Iris pigment epithelial cell (primary cell): ENCODE measurements at places on chromosomes 1 and 21.

GRCh38 chr1:113930499-113931161 is 1.5 kb downstream of the HIPK1 start:
- peak; percentile 83 for DNase-seq

DNA sequence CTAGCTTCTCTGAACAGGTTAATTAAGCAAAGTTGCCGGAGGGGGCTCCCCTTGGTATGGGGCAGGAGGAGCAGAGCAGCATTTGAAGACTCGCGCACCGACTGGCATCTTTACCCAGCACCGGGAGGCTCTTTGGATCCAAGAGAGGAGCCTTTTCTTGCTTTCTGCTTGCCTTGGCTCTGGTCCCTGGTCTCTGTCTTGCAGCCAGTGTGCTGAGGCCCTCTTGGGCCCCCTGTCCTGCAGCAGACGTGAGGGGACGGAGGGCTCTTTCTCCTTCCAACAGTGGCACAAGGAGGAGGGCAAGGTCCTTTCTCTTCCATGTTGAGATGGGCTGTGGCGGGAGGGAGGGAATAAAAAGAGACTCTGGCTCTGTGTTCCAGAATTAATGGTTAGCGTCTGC is 45.6 kb downstream of the ZBTB18 start:
- no peak for DNase-seq

- no peak for DNase-seq
Observed at GRCh38 chr1:219537223-219537631, 75.7 kb downstream of the ZC3H11B start.

- peak; percentile 79 for DNase-seq
Observed at GRCh38 chr1:236523704-236524141, at the start of gene LGALS8. Gene LGALS8, plus strand, starts transcription at chr1:236523982. Its CDS starts 2,089 bp downstream, at chr1:236526071.

DNA sequence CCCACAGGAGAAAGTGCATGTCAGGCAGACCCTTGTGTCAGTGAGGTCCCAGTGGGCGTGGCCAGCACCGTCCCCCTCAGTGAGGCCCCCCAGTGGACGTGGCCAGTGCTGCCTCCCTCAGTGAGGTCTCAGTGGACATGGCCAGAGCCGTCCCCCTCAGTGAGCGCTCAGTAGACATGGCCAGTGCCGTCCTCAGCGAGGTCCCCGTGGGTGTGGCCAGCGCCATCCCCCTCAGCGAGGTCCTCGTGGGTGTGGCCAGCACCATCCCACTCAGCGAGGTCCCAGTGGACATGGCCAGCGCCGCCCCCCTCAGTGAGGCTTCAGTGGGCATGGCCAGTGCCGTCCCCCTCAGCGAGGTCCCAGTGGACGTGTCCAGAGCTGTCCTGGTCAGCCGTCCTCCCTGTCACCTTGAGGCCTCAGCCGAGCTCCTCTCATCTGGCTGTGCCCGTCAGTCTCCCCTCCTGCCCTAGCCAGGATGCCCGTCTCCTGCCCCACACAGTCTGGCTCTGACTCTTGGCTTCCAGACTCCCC is 35.5 kb downstream of the PDE9A start:
- DNase-seq = no peak

DNA sequence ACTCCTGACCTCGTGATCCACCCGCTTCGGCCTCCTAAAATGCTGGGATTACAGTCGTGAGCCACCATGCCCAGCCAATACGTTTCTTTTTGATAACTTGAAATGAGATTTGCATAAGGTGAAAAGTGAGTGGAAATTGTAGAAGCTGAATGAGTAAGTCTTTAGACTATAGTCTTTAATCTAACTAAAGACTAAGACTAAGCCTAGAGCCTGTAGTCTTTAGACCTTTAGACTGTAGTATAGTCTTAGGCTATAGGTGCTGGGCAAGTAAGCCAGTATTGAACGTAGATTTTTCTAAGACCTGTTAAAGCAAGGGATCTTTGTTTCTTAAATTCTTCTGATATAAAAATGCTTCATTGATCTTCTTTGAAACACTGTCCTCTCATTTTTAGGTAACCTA is 12.1 kb downstream of the PPP2R5A start:
- no peak for DNase-seq

DNA sequence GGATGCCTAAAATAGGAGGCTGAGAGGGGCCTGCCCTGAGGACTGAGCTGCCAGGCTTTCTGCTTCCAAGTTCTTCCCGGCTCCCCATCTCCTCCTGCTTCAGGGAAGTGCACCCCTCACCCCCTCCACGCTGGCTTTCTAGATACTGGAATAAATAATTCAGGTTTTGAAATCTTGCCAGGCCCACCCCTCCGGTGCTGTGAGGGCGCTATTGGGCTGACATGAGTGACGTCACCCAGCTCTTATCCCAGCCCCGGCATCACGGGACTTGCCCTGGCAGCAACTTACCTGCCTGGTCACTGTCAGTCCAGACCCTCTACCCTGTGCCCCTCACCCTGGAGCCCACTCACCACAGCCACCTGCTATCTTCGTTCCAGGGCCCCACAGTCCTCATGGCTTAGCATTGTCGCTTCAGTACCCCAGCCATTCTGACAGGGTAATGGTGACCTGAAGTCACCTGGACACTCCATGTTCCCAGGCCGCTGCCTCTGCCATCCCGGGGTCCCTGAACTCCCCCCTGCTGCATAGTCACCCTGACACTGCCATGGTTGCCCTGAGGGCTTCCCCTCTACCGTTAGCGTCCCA is 819 bp upstream of the GPR3 start:
- peak; percentile 68 for DNase-seq

DNA sequence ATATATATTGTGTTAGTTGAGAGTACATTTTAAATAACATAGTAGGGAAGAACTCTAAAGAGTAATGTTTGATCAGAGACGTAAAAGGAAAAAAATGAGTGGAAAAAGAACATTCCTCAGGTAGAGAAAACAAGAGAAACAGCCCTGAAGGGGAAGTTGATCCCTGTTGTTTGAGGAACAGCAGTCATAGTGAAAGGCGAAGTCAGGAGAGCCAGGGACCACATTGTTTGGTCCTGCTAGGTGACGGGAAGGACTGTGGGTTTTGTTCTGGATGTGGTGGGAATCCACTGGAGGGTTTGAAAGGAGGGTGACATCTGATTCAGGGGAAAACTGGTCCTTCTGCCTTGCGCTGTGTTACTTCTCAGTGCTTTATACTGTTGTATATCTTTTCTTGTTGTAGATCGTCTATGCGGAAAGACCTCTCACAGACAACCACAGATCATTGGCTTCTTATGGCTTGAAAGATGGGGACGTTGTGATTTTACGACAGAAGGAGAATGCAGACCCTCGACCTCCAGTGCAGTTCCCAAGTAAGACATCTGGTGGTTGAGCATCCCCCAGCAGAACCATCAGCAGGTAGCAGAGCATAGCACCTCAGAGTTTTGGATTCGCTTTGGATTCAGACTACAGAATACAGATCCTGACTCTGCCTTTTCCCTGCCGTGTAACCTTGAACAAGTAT is 9.2 kb downstream of the DDI2 start:
- no peak for DNase-seq

DNA sequence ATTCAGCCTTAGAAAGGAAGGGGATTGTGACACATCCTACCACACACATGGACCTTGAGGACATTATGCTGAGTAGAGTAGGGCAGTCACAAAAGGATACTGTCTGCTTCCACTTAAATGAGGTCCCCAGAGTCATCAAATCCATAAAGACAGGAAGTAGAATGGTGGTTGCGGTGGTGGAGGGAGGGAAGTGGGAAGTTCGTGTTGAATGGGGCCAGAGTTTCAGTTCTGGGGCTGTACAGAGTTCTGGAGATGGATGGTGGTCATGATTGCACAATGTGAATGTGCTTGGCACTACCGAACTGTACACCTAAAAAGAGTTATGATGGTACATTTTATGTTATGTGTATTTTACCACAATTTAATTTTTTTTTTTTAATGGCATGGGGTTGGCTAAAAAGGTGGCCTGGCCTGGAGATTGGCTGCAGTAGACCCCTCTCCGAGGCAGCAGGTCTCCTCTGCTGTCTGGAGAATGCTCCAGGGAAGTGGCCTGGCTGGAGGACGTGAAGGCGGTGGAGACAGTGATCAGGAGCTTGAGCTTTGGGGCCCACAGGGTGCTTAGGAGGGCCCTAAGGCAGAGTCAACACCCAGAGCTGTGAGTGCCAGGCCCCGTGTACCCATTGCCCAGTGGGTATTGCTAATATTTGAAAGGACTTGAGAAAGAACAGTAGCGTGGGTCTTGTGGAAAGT is 30.4 kb downstream of the IFNGR2 start:
- no peak for DNase-seq
